Tibial nerve (tissue), 4 donors: ENCODE measurements at places on chromosomes 6 and 20.

- H3K4me1 ChIP-seq: no peaks in the 10 kb centered on the region
- H3K27ac ChIP-seq: no peak overlapping the region
- no peaks in the 10 kb centered on the region for H3K27me3 ChIP-seq
- no peak overlapping the region for H3K4me3 ChIP-seq
Observed at GRCh38 chr6:77986380-77987034, 333.7 kb downstream of the MEI4 start.

DNA sequence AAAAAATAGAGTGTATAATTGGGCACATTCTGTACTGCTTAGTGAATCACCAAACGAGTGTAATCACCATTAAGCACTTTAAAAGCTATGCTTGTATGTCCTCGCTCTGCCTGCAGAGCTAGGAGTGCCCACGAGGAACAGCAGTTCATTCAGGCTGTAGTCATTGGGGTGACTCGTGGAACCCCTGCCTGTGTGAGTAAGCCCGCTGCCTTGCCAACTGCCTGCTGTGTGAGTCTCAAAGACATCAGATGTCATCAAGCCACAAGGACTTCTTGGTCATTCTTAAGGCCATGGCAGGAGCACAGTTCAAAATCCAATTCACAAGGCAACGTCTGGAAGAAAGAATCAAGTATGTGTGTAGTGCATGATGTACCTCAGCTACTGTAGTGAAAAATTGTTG is 60.4 kb downstream of the FOXO3 start:
- H3K4me1 ChIP-seq: peaks cover 61% of the 10 kb centered on the region
- no peaks in the 10 kb centered on the region for H3K27me3 ChIP-seq
- no peak for DNase-seq

GRCh38 chr6:144320741-144321140 is 35.6 kb downstream of the UTRN start:
- H3K36me3 ChIP-seq: no peaks in the 10 kb centered on the region
- DNase-seq: no peak
- peaks cover 87% of the 10 kb centered on the region for H3K4me1 ChIP-seq

DNA sequence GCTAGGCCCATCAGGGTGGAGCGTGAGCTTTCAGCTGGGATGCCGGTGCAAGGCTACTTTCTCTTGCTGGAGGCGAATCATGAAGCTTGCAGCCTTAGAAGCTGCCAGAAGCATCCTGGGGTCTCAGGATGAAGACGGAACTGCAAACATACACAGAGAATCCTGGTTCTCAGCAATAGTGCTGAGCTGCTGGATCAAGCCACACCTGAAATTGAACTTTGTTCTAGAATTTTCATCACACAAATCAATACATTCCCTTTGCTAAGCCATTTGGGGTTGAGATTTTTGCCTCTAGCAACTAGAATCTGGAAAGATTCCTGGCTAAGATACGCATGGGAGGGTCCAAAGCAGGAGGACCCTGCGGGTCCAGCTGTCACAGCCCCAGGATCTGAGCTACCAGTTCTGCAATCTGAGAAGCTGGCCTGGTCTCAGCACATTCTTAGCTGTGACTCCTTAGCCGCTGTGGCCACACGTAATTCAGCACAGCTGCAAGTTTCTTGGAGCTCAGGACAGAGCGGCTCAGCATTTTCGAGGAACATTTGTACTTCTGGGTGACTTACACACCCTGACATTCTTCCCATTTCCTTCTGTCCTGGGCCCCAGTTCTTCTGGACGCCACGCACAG is 6.6 kb upstream of the ARFGAP1 start:
- no peak overlapping the region for H3K27ac ChIP-seq
- no peaks in the 10 kb centered on the region for H3K27me3 ChIP-seq
- no peak overlapping the region for H3K4me3 ChIP-seq
- DNase-seq: no peak
- H3K4me1 ChIP-seq: peaks cover 25% of the 10 kb centered on the region

- H3K27me3 ChIP-seq: no peaks in the 10 kb centered on the region
- peaks cover 22% of the 10 kb centered on the region for H3K4me1 ChIP-seq
- H3K4me3 ChIP-seq: no peak overlapping the region
- H3K36me3 ChIP-seq: no peaks in the 10 kb centered on the region
- DNase-seq: no peak
Observed at GRCh38 chr6:36350681-36351571, 14.2 kb upstream of the BNIP5 start.

DNA sequence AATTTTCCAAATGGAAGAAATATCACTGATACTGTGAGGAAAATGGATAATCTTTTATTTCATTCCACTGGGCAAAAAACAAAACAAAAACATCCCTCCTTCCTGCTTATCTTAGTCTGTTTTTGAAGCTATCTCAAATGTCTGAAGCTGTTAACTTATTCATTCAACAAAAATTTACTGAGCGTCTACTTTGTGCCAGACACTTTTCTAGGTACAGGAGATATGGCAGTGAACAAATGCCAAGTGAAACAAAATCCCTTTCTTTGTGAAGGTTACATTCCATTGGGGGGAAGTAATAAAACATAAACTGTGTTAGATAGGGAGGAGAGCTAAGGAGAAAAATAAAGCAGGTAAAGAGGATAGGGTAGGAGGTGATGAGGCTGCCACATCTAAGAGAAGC is 47.5 kb downstream of the TNFRSF21 start:
- H3K4me1 ChIP-seq: no peaks in the 10 kb centered on the region
- H3K27ac ChIP-seq: no peak overlapping the region
- no peak overlapping the region for H3K4me3 ChIP-seq

GRCh38 chr6:108730635-108731515 is 117.3 kb upstream of the ARMC2 start:
- no peak for DNase-seq
- no peak overlapping the region for H3K27ac ChIP-seq
- no peaks in the 10 kb centered on the region for H3K27me3 ChIP-seq

DNA sequence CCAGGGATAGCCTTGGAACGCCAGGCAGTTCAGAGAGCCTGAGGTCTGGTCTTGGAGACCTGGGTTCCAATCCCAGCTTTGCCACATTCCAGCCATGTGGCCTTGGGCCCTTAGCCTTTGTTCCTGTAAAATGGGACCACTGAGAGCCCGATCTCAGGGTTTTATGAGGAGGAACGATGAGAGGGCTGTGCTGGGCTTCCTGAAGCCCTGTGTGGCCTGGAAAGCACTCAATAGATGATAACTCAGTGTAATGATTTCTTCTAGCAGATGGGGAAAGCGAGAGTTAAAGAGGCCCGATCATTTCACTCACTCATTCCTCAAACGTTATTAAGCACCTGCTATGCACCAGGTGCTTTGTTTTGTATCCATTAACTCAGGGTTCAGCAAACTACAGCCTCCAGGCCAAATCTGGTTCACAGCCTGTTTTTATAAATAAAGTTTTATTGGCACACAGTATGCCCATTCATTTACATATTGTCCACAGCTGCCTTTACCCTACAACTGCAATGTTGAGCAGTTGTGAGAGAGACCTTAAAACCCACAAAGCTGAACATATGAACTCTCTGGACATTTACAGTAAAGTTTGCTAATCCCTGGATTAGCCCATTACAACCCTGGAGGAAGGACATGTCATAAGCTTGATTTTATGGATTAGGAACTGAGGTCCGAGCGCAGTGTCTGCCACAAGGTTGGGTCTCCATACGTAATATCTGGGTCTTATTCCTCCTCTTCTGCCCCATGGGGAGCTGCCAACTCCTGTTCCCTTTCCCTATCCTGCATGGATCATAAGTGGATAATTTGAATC is 90.4 kb downstream of the CEBPB start:
- H3K4me1 ChIP-seq: no peaks in the 10 kb centered on the region
- no peak for DNase-seq
- H3K27ac ChIP-seq: no peak overlapping the region

DNA sequence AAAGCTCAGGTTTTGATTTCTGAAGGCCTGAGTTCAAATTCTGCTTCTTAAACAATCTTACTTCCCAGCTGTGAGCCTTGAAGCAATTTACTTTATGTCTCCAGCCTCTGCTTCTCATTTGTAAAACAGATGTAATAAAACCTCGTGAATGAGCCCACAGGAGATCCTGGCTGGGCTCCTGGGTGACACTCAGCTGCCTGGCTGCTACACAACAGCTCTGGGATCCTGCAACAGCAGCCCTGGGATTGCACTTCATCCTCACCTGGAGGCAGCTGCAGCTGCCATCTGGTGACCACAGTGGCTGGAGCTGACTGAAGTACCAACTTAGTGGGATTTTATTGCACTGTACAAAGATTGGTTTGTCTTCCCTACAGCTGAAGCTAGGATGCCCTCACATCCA is 98.6 kb downstream of the NDUFAF5 start:
- H3K4me1 ChIP-seq: no peaks in the 10 kb centered on the region
- no peaks in the 10 kb centered on the region for H3K36me3 ChIP-seq
- no peaks in the 10 kb centered on the region for H3K27me3 ChIP-seq
- no peak for DNase-seq
- H3K4me3 ChIP-seq: no peak overlapping the region

- no peak overlapping the region for H3K27ac ChIP-seq
- no peaks in the 10 kb centered on the region for H3K4me1 ChIP-seq
- no peak for DNase-seq
- H3K4me3 ChIP-seq: no peak overlapping the region
- no peaks in the 10 kb centered on the region for H3K27me3 ChIP-seq
Observed at GRCh38 chr20:5509803-5510202, 193.0 kb upstream of the PROKR2 start.

DNA sequence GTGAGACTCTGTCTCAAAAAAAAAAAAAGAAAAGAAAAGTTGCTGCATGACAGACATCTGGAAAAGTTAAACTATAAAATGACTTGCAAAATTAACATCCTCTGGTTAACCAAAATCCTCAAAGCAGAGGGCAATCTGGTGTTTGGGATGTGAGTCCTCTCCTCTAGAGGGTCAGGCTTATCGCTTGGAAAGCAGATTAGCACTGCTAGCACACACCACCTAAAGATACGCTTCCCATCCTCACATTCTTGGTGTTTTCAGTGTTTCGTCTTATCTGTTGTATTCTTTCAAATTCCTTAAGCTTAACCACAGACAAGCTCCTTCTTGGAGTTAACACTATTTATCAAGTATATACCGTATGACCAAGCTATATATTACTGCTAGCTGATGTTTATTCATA is 198.0 kb downstream of the SOX4 start:
- H3K27me3 ChIP-seq: no peaks in the 10 kb centered on the region
- H3K36me3 ChIP-seq: no peaks in the 10 kb centered on the region
- DNase-seq: no peak
- H3K4me1 ChIP-seq: no peaks in the 10 kb centered on the region
- H3K4me3 ChIP-seq: no peak overlapping the region

GRCh38 chr20:63778034-63778752 is 38.6 kb downstream of the SLC2A4RG start:
- H3K4me1 ChIP-seq: no peaks in the 10 kb centered on the region
- no peaks in the 10 kb centered on the region for H3K36me3 ChIP-seq
- DNase-seq: no peak
- no peak overlapping the region for H3K27ac ChIP-seq

DNA sequence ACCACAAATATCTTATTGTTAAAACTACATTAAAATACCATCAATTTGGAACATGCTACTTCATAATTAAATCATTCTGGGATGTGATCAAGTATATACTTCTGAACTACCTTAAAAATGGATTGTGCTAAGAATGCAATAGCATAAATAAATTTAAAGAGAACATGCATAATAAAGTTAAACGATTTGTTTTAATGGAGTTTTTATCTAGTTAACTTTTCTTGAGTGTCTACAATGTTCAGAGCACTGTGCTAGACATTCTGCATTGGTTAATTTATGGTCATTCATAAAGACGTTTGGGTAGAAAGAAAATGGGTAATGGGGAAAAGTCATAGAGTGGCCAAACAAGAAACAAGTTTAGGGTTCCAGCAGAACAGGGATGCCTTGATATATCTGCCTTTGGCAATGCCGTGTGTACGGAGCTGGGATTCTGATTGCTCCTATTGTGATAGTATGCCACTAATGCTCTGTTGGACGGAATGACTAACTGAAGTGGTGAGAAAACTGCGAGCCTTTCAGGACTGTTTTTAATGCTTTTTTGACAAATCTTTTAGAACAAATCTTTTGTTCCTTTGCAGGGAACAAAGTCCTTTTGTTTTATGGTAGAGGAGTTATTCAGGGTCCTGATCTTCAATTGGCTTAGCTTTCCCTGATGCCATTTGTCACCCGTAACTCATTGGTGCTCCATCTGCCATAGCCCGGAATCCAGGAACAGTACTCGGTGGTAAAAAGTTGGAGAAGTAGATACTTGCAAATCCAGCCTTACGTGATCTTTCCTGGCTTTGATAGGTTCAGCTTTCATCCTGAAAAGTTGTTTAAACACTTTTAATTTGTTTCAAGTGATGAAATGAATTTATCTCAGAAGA is 162.6 kb downstream of the BCKDHB start:
- H3K27ac ChIP-seq: no peak overlapping the region
- H3K27me3 ChIP-seq: no peaks in the 10 kb centered on the region
- H3K4me1 ChIP-seq: no peaks in the 10 kb centered on the region
- DNase-seq: no peak
- H3K4me3 ChIP-seq: no peak overlapping the region
- H3K36me3 ChIP-seq: no peaks in the 10 kb centered on the region

- no peak overlapping the region for H3K4me3 ChIP-seq
- no peaks in the 10 kb centered on the region for H3K4me1 ChIP-seq
- DNase-seq: no peak
- H3K27ac ChIP-seq: no peak overlapping the region
- no peaks in the 10 kb centered on the region for H3K36me3 ChIP-seq
Observed at GRCh38 chr6:159324596-159324995, 155.4 kb downstream of the FNDC1 start.

DNA sequence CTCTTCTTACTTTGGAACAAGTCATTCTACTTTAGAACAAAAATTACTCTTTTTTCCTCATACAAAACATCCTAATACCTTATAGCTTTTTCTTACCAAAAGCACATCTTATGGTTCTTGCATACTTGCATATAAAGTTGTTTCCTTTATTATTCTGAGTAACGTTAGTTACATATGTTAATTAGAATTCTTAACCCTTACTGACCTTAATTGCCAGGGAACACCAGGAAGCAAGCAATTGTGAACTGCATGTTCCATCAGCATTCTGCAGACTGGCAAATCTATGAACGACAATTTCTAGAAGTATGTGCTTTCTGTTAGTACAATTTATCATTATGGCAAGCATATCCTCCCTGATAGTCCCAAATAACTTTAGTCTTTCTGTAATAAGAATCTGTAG is 831.0 kb downstream of the C6orf118 start:
- no peaks in the 10 kb centered on the region for H3K36me3 ChIP-seq
- DNase-seq: no peak
- H3K4me3 ChIP-seq: no peak overlapping the region
- H3K4me1 ChIP-seq: no peaks in the 10 kb centered on the region

DNA sequence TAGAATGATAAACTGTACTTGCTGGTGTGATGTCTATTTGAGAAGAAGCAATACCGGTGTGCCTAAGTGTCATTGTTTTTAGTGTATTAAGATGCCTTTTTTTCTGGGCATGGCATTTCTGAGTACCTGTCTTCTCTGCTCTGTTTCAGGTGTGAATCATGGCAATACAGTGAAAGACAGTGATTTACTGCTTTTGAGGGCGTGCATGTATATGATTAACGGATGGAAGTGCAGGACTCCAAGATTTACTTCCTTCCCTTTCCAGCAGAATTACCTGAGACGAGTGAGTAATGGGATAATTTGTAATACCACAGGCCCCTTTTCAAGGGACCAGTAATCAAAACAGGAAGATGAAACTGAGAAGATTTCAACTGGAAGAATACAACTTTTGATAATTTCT is 315.8 kb downstream of the SOX4 start:
- no peaks in the 10 kb centered on the region for H3K27me3 ChIP-seq
- H3K36me3 ChIP-seq: no peaks in the 10 kb centered on the region
- no peak overlapping the region for H3K27ac ChIP-seq
- H3K4me1 ChIP-seq: no peaks in the 10 kb centered on the region
- H3K4me3 ChIP-seq: no peak overlapping the region

- no peak overlapping the region for H3K4me3 ChIP-seq
- DNase-seq: no peak
- H3K27ac ChIP-seq: no peak overlapping the region
- H3K4me1 ChIP-seq: no peaks in the 10 kb centered on the region
Observed at GRCh38 chr20:43323592-43323991, 133.9 kb upstream of the PTPRT start.
